ENCODE measurements at places on chromosomes 5 and 9. TPM values are rescaled to one million over a fixed set of nuclear protein-coding genes. Genes with fewer than 3 reads are reported as not detected.

DNA sequence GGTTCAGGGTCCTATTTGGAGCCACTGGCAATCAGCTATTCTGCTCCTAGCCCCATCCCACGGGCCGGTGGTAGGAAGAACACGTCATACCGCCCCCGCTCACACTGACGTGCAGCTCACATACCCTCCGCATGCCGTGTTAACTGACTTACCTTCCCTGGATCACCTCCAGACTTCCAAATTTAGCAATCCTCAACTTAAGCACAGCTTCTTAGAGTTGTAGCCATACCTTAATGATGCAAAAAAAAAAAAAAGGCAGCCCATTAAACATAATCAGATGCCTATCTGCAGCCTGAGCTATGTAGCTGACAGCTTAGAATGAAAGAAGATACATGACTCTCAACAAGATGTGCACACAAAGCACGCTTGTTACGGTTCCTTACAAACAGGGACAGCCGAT is 93.0 kb downstream of the IRX2 start:
- no peak for DNase-seq

GRCh38 chr9:23582836-23583235 is 243.2 kb downstream of the ELAVL2 start:
- no peak for DNase-seq

GRCh38 chr5:144779368-144779767 is 608.7 kb downstream of the KCTD16 start:
- no peak for DNase-seq

DNA sequence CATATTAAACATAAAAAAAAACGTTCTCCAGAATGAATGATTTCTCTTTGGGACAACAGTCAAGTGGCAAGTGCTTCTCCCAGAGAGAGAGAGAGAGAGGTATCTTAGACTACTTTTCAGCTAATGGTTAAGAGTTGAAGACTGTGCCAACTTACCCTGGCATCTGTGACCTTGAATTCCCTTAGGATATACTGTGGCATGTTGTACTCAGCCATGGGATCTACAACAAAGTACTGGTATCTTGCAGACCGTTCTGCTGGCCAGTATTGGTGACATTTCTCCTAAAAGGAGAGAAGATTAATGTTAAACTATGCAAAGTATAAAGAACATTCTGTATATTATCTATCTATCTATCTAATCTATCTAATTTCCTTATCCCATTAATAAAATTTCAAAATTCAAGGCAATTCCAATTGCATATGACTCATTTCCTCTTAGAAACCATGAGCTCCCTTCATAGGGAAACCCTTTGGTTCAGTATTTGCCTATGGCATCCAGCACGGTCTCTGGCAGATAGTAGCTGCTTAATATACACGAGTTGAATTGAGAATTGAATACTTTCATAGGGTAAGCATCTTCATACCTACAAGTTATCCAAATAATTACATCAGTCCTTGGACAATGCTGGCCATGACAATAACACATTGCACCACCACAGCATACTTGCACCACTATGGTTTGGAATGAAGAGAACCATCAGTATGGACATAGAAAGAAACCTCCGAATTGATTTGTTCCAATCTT is 539.4 kb upstream of the DMAC1 start:
- DNase-seq, result no peak

GRCh38 chr5:143428155-143428554 is 24.7 kb upstream of the NR3C1 start:
- no peak for DNase-seq

Gene GLRA1
- not detected for polyA plus RNA-seq

DNA sequence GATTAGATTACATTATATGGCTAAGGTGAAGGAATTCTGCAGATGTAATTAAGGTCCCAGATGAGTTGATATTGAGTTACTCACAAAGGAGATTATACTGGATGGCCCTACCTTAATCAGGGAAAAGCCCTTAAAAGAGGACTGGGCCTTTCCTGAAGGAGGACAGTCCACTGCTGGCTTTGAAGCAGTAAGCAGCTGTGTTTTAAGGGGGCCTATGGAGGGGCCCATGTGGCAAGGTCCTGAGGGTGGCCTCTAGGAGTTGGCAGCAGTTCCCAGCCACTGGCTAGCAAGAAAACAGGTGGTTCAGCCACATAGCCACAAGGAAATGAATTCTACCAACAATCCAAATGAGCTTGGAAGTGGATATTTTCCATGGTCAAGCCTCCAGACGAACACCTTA is 36.4 kb upstream of the GDNF start:
- DNase-seq, result no peak

Gene IFNA13
- not detected for polyA plus RNA-seq

DNA sequence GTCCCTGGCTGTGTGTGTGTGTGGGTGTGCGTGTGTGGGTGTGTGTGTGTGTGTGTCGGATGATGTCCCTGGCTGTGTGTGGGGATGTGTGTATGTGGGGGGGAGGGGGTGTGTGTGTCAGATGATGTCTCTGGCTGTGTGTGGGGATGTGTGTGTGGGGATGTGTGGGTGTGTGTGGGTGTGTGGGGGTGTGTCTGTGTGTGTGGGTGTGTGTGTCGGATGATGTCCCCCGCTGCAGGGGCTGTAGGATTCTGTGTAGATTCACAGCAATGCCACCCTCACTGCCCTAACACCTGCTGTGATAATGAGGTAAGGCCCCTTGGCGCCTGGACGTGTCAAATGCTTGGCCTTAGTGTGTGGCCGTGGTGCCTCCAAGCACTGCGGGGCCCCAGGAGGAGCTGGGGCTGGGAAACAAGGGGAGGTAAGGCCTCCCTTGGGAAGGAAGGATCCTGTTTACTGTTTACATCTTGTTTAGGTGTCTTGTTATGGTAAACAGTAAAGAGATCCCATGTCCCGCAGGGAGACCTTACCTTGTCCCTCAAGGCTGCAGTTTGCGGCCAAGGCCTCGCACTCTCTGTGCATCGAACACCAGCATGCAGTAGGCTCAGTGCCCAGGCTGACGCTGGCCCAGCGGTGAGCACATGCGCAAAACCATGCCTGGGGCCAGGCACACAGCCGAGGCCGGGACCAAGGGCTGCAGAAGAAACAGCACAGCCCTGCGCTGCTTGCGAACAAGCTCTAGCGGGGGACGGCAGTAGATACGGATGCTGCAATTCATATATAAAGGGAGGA is 24.1 kb downstream of the AHRR start:
- DNase-seq, result no peak

GRCh38 chr5:95966005-95966404 is 4.4 kb upstream of the ELL2 start:
- DNase-seq, result no peak

All from CD4-positive, CD25-positive, alpha-beta regulatory T cell (primary cell).